ENCODE measurements at places on chromosomes 4 and X. TPM values are rescaled to one million over a fixed set of nuclear protein-coding genes. Genes with fewer than 3 reads are reported as not detected.
A peak's percentile ranks its signal among the peaks of the same experiment; 100 is the strongest.

GRCh38 chr4:102007959-102008425 lies 217.5 kb downstream of the BANK1 start:
- no peak for ATAC-seq

DNA sequence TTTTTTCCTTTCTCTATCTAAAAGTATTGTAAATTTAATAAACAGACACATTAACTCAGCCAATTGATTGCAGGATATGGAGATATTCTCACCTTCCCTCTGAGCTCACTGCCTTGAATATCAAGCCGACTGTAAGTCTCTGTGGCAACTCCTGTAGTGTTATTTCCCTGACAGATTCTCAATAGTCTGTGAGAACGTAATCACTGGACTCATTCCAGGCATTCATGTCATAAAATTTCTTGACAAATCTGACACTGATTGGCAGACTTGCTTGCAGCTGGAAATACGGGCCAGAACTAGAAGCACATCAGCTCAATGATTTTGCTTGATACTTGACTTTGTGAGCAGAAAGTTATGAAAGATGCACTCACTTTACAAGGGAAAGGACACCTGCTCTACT lies 29.6 kb downstream of the FAM47B start:
- ATAC-seq, result no peak

DNA sequence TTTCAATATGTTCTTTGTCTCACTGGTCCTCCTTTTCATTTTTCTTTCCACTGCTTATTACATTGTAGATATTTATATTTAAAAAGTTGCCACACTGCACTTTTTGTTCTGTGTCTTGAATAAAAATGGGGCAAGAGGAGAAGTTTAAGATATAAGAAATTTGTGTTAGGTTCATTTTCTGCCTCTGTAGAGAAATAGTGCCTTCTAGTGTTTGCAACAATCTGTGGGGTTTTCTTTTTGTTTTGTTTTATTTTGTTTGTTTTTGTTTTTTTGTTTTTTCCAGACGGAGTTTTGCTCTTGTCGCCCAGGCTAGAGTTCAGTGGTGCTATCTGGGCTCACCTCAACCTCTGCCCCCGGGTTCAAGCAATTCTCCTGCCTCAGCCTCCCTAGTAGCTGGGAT lies 20.1 kb upstream of the SMIM14 start:
- ATAC-seq, result no peak

GRCh38 chr4:153074486-153074885 lies 129.8 kb upstream of the TRIM2 start:
- ATAC-seq, result no peak

DNA sequence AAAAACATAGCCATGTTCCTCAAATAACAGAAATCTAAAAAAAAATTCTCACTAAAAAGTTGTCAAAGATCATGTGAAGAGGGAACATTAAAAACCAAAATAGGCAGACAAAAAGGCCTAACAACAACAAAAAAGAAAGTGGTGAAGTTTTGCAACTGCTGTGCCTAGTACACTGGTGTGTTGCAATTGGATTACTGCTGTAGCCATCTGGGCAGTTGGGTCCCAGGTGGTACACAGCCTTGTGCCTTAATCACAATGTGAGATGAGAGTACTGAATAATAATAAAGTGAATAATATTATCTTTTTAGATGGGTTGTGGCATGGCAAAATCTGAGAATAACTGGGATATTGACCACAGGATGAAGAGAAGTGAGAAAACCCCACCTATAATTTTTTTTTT lies 12.0 kb downstream of the C4orf54 start:
- no peak for ATAC-seq

GRCh38 chr4:6225469-6225868 lies 25.1 kb upstream of the JAKMIP1 start:
- no peak for ATAC-seq

DNA sequence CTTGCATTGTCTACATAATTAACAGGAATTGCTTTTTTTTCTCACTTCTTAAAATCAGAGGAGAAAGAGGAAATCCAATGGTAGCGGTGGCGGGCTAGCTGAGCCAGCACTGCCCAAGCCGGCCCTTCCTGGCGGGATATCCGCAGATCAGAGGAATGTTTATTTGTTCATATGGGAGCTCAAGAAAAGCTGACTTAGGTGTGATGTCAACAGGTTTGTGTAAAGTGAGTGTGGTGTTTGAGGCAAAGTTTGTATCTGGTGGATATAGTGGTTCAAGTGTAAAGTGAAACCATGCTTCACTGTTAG lies 466 bp upstream of the SLC39A8 start:
- ATAC-seq, result peak; percentile 1

DNA sequence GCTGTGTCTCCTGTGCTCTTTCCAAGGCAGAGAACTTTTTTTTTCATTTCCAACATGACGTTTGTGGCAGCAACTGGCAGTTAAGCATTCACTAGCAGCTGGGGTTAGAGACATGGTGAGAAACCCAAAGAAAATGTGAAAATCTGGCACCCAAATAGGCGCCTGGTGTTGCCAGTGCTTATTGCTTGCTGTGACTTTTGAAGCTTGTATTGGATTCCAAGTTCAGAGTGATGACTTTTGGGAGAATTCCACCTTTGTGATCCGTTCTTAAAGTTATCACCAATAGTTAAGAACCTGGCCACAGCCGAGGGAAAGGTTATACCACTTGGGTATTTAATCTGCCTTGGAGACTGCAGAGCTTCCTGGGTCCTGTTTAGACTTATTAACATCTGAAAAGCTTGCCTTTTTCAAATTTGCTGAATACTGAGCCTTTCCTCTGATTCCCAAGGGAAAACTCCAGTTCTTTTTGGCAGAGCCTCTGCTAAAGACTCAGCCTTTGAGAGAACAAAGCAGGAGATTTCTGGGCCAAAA lies 101.0 kb downstream of the OPHN1 start:
- ATAC-seq, result no peak

DNA sequence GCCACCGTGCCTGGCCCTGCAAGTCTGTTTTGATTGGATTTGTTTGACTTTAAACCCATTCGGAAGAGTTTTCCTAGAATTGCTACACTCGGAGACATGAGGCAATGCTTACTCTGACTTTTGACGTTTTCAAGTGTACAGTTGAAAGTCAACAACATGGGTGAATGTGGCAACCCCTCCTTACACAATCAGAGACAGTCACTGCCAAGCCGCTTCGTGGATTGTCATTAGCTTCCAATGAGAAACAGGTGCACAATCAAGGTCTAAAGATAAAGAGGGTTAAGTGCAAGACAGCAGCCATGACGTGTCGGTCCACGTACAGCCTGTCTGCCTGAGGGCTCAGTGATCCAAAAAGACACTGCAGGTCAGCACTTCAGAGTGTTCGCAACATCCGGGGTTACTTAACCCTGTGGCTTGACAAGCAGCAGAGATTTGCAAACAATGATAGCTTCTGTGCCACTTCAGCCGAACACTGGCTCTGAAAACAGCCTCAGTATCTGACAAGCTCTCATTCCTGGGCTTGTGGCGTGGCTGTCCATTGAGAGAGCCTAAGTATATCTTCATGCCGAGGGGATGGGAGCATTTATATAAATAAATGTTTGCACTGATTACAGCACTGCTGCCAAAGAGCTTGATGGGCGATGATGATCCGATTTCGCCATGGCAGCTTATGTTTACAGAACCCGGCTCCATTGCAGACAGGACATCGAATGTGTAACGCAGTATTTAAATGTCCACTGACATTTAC lies 180.0 kb downstream of the DHRSX start:
- no peak for ATAC-seq

GRCh38 chrX:11567528-11568220 lies 98.0 kb downstream of the ARHGAP6 start:
- ATAC-seq, result no peak

KLF8 gene
- total RNA-seq, result 0.50 TPM

USP46 gene
- 9.9 TPM for total RNA-seq

UBE2K gene
- 38.2 TPM for total RNA-seq

DIPK2B gene
- total RNA-seq, result 0.05 TPM

TMEM255A gene
- total RNA-seq, result 1.8 TPM

DUSP21 gene
- total RNA-seq, result not detected

LRRC66 gene
- total RNA-seq, result 0.58 TPM

HMGN5 gene
- 1.5 TPM for total RNA-seq

P2RY8 gene
- total RNA-seq, result 0.25 TPM
